ENCODE measurements at places on chromosomes 1 and 21. TPM values are rescaled to one million over a fixed set of nuclear protein-coding genes. Genes with fewer than 3 reads are reported as not detected.
A peak's percentile ranks its signal among the peaks of the same experiment; 100 is the strongest.

The TEX35 gene
- not detected for total RNA-seq

The OSCP1 gene
- total RNA-seq, result 8.2 TPM

The PTP4A2 gene
- 244 TPM for total RNA-seq

The C1orf122 gene
- total RNA-seq, result 29.7 TPM

The GBP5 gene
- 5.4 TPM for total RNA-seq

The CDA gene
- total RNA-seq, result 8.8 TPM

The SYT14 gene
- total RNA-seq, result 0.03 TPM

The UBE2Q1 gene
- 93.5 TPM for total RNA-seq

The KCNJ9 gene
- total RNA-seq, result not detected

The MAB21L3 gene
- 0.46 TPM for total RNA-seq

The BSND gene
- total RNA-seq, result not detected

The ERRFI1 gene
- total RNA-seq, result 92.8 TPM

The CR2 gene
- total RNA-seq, result 0.12 TPM

The SLFNL1 gene
- 2.8 TPM for total RNA-seq

- H3K4me1 ChIP-seq, result no peaks in the 10 kb centered on the region
- DNase-seq, result no peak
Measured at GRCh38 chr1:18603212-18603852, 27.3 kb upstream of the PAX7 start.

GRCh38 chr1:175665616-175666015 is 77.8 kb downstream of the TNR start:
- no peak overlapping the region for H3K4me3 ChIP-seq
- H3K4me1 ChIP-seq, result no peaks in the 10 kb centered on the region
- no peak for DNase-seq
- no peaks in the 10 kb centered on the region for H3K36me3 ChIP-seq
- no peaks in the 10 kb centered on the region for H3K27me3 ChIP-seq
- H3K27ac ChIP-seq, result no peak overlapping the region

GRCh38 chr1:30376054-30376697 is 347.2 kb downstream of the MATN1 start:
- no peak overlapping the region for H3K4me3 ChIP-seq
- DNase-seq, result peak; percentile 41
- H3K4me1 ChIP-seq, result peaks cover 6% of the 10 kb centered on the region
- no peaks in the 10 kb centered on the region for H3K36me3 ChIP-seq
- no peak overlapping the region for H3K27ac ChIP-seq

DNA sequence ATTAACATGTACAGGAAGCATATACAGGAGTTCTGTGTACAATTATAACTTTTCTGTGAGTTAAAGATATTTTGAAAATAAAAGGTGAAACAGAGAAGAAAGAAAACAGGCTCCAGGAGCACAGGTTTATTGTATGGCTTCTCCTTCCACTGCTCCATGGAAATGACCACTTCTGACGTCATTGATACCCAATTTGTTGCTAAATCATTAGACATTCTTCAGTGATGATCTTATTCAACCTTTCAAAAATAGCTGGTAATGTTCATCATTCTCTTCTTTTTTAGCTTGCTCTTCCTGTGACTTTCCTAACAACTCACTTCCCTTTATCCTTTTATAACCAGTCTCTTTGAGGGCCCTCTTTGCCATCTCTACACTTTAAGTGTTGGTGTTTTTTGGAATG is 77.8 kb downstream of the KCNK2 start:
- no peaks in the 10 kb centered on the region for H3K4me1 ChIP-seq
- H3K27ac ChIP-seq, result no peak overlapping the region
- H3K27me3 ChIP-seq, result no peaks in the 10 kb centered on the region
- no peaks in the 10 kb centered on the region for H3K36me3 ChIP-seq
- H3K4me3 ChIP-seq, result no peak overlapping the region

GRCh38 chr21:28485301-28486022 is 507.2 kb downstream of the LTN1 start:
- DNase-seq, result no peak
- no peak overlapping the region for H3K4me3 ChIP-seq
- H3K27ac ChIP-seq, result no peak overlapping the region
- no peaks in the 10 kb centered on the region for H3K36me3 ChIP-seq
- no peaks in the 10 kb centered on the region for H3K4me1 ChIP-seq
- no peaks in the 10 kb centered on the region for H3K27me3 ChIP-seq

DNA sequence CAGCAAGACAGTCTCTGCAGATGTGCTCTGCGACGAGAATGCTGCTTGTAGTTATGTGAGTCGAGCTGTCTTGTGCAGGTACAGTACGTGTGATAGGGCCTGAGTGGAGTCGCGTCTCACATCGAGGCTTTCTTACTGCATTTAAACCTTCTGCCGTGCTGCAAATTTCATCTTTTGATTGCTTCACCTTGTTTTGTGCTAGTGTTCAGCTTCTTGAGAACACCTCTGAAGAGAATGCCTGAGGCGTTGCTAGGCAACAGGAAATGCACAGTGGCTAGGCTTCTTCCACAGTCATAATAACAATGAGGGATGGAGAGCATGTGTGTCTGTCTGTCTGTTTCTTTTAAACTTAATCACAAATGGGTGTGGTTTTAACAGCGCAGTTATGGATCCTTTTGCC is 52.9 kb downstream of the MRPS6 start:
- peaks cover 28% of the 10 kb centered on the region for H3K4me1 ChIP-seq
- DNase-seq, result no peak
- no peak overlapping the region for H3K4me3 ChIP-seq
- H3K27me3 ChIP-seq, result no peaks in the 10 kb centered on the region
- H3K36me3 ChIP-seq, result peaks cover 24% of the 10 kb centered on the region

GRCh38 chr1:213123536-213123935 is 72.5 kb downstream of the RPS6KC1 start:
- no peak overlapping the region for H3K27ac ChIP-seq
- no peaks in the 10 kb centered on the region for H3K27me3 ChIP-seq

DNA sequence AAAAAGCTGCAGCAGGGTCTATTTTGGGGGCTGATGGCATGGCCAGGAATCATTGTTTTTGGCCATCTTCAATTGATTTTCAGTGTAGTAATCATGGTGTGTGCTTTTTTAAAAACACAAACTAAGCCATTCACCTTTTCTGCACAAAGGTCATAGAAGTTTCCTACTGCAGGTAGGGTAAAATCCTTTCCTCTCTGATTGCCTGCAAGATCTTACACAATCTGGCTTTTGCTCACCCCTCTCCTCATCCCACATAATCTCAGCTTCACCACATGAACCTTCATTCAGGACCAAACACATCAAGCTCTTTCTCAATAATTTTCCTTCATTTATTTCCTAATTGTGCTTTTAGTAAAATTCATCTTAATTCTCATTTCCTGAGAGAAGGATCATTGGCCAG is 38.3 kb upstream of the GBP5 start:
- no peaks in the 10 kb centered on the region for H3K36me3 ChIP-seq
- no peak overlapping the region for H3K4me3 ChIP-seq
- H3K27me3 ChIP-seq, result no peaks in the 10 kb centered on the region
- peaks cover 22% of the 10 kb centered on the region for H3K4me1 ChIP-seq
- H3K27ac ChIP-seq, result peak overlapping the region; percentile 67

DNA sequence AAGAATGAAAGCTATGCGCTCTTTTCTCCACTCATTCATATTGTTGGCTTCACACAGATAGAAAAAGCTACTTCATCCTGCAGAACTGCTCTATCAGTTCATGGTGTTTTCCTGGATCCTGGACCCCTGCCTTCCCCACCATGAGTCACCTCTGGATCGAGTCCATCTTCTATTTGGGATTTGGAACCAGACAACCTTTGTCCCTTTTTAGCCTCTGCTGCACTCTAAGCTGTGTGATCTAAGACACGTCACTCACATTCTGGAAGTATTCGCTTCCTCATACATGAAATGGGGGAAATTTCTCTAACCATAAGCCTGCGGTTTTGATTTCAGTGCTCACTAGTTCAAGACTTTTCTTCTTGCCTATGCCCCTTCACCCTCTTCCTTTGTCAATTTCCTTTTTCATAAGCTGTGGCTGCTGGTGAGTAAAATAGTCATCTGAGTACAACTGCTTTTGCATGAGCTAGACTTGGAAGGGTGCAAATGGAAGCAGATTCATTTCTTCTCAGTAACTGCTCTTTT is 14.1 kb upstream of the DEGS1 start:
- H3K27ac ChIP-seq, result peak overlapping the region; percentile 20
- H3K27me3 ChIP-seq, result no peaks in the 10 kb centered on the region
- no peaks in the 10 kb centered on the region for H3K4me1 ChIP-seq
- no peak overlapping the region for H3K4me3 ChIP-seq

DNA sequence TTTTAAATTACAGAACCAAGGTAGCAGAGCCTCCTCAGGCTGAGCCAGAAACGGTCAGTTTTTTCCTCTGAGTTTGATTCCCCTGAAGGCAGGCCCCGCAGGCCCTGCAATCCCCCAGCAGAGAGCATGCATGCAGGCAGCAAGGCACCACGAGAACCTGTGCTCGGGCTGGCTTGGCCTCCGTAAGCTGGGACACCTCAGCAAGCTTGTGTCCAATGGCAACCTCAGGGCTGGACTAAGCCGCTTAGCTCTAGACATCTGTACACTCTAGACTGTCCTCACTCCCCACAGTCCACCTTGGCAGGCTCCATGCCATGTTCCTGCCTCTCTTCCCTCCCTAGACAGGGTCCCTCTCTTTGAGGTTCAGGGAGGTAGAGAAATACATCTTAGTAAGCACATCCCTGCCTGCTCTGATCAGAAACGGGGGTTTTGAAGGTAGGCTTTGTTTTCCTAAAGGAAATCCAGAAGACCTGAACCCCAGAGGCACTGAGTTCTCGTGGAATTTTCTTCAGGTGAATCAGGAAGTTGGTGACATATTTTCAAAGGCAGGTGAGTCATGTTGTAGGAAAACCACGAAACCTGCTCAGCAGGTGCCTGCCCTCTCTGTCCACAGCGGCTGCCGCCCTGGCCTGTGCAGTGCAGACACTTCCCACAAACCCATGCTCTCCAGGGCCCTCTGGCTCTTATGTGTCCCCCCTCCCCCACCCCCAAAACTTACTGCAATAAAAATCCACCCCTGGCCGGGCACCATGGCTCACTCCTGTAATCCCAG is 7.0 kb downstream of the TMEM63A start:
- H3K27me3 ChIP-seq, result no peaks in the 10 kb centered on the region
- H3K4me1 ChIP-seq, result peaks cover 37% of the 10 kb centered on the region
- H3K27ac ChIP-seq, result peak overlapping the region; percentile 51

DNA sequence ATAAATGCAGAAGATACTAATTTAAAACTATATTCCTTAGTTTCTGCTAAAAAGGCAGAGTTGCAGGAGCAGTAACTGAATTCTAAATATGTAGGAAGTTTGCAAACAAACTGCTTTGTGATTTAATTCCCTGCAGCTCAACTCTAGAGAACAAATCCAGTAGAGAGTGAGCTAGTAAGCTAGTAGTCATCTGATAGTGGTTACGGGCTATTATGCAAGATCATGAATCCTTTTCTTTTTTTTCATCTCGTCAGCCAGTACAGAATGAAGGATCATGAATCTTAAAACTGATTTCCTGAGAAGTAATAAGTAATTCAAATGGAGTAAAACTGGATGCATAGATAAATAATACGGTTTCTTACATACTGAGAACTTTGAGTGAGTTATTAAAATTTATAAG is 3.3 kb downstream of the DPH5 start:
- no peak overlapping the region for H3K4me3 ChIP-seq
- DNase-seq, result no peak
- peaks cover 3% of the 10 kb centered on the region for H3K36me3 ChIP-seq

DNA sequence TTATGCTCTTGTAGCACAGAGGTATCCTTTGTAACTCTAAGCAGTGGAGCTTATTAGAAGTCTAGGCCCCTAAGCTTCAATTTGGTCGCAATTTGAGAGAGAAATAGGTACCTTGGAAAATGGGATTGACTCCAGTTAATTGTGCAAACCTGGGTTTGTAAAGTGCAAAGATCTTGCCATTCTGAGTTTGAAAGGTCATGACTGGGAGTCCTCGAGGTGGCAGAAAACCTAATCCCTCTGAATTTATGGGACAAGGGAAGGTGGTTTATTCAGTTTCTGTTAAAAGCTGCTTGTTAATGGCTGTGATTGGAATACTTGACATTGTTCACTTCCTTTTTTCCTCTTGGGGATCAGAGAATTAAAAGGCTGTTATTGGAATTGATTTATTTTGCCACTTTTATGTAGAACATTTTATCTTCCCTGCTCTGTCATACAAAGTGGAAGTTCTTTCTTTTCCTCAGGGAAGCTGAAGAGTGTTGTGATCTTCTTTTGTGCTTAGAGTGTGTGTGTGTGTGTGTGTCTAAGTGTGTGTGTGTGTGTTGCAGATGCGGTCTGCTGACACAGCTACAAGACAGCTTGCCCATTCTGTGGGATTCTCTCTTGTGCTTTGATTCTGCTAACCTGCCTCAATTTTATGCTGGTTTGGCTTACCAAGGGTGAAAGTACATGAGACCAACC is 144.5 kb downstream of the SPATA46 start:
- peaks cover 6% of the 10 kb centered on the region for H3K4me1 ChIP-seq
- H3K27ac ChIP-seq, result no peak overlapping the region
- DNase-seq, result no peak

- H3K27ac ChIP-seq, result no peak overlapping the region
- H3K36me3 ChIP-seq, result no peaks in the 10 kb centered on the region
- no peak overlapping the region for H3K4me3 ChIP-seq
Measured at GRCh38 chr1:78996791-78997190, 9.7 kb downstream of the ADGRL4 start.

- no peak overlapping the region for H3K27ac ChIP-seq
- H3K4me1 ChIP-seq, result peaks cover 23% of the 10 kb centered on the region
- DNase-seq, result no peak
- H3K36me3 ChIP-seq, result peaks cover 16% of the 10 kb centered on the region
Measured at GRCh38 chr1:155064111-155064831, 731 bp downstream of the EFNA4 start.

- H3K36me3 ChIP-seq, result no peaks in the 10 kb centered on the region
- no peaks in the 10 kb centered on the region for H3K27me3 ChIP-seq
- H3K4me1 ChIP-seq, result no peaks in the 10 kb centered on the region
Measured at GRCh38 chr1:178716111-178716510, 8.9 kb upstream of the RALGPS2 start.

GRCh38 chr1:161157867-161158266 is 1.4 kb upstream of the USP21 start:
- no peak for DNase-seq
- H3K27ac ChIP-seq, result no peak overlapping the region
- H3K4me1 ChIP-seq, result peaks cover 32% of the 10 kb centered on the region
- H3K36me3 ChIP-seq, result peaks cover 18% of the 10 kb centered on the region
- no peak overlapping the region for H3K4me3 ChIP-seq

GRCh38 chr1:56566061-56566744 is 13.2 kb downstream of the PLPP3 start:
- H3K27ac ChIP-seq, result no peak overlapping the region
- no peaks in the 10 kb centered on the region for H3K27me3 ChIP-seq
- no peak for DNase-seq
- H3K36me3 ChIP-seq, result no peaks in the 10 kb centered on the region
- peaks cover 37% of the 10 kb centered on the region for H3K4me1 ChIP-seq
- H3K4me3 ChIP-seq, result no peak overlapping the region

GRCh38 chr1:225897595-225898514 is 8.9 kb upstream of the LEFTY1 start:
- H3K27me3 ChIP-seq, result no peaks in the 10 kb centered on the region
- DNase-seq, result no peak
- H3K4me3 ChIP-seq, result no peak overlapping the region
- no peaks in the 10 kb centered on the region for H3K36me3 ChIP-seq
- H3K27ac ChIP-seq, result no peak overlapping the region

- no peaks in the 10 kb centered on the region for H3K27me3 ChIP-seq
- peak overlapping the region; percentile 97 for H3K4me3 ChIP-seq
- no peaks in the 10 kb centered on the region for H3K36me3 ChIP-seq
- peaks cover 47% of the 10 kb centered on the region for H3K4me1 ChIP-seq
- peak overlapping the region; percentile 85 for H3K27ac ChIP-seq
Measured at GRCh38 chr1:202806845-202807450, 1.3 kb downstream of the KDM5B start.

- no peaks in the 10 kb centered on the region for H3K27me3 ChIP-seq
- DNase-seq, result no peak
- H3K4me1 ChIP-seq, result peaks cover 50% of the 10 kb centered on the region
- no peak overlapping the region for H3K4me3 ChIP-seq
- H3K27ac ChIP-seq, result peak overlapping the region; percentile 68
Measured at GRCh38 chr1:27542463-27543273, 52.7 kb upstream of the WASF2 start.
